ENCODE measurements at places on chromosomes 6 and 20.

DNA sequence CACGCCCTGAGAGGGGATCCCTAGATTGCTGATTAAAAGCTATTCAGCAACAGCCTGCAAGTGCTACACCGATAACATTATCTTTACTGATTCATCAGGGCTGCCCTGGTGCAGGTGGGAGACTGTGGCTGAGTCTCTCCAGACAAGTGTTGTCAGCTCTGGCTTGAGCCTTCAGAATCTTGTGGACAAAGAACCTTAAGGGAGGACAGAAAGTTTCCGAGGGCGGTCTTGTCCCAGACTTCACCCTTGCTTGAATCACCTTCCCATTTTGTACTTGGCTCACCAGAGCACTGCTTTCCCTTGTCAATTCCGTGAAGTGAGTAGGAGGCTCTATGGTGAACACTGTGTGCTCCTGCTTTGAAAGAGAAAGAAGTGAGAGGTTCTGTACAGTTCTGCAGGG is 88.6 kb upstream of the PCSK2 start:
- no peak for DNase-seq

DNA sequence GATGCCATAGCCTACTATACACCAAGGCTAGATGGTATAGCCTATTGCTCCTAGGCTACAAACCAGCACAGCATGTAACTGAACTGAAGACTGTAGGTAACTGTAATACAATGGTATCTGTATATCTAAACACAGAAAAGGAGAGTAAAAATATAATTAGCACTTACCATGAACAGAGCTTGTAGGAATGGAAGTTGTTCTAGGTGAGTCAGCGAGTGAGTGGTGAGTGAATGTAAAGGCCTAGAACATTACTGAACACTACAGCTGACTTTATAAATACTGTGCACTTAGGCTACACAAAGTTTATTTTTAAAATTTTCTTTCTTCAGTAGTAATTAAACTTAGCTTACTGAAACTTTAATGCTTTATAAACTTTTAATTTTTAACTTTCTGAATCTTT is 129.5 kb downstream of the BTBD9 start:
- no peak for DNase-seq

- no peak for DNase-seq
These were observed 154.9 kb downstream of the SOX4 start for GRCh38 chr6:21748343-21749056.

GRCh38 chr6:108796875-108797274 is 51.3 kb upstream of the ARMC2 start:
- DNase-seq: no peak

GRCh38 chr20:36098364-36098763 is 56.2 kb upstream of the EPB41L1 start:
- no peak for DNase-seq

DNA sequence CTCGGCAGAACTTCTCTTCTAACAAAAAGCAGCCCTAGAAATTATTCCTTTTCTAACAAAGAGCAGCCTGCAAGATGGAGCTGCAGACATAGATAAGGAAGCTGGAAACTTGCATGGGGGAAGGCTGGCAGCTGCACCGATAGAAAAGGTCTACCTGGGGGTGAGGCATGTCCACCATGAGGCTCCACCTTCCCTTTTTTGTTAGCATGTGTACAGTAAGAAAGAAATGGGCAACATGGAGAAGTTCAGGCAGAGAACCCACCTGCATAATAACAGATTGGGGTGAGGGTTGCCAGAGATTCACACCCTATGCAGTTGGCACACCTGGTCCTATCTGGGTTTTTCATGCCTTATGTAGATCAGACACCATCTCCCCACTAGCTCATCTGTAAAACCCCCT is 25.4 kb downstream of the ZNF311 start:
- no peak for DNase-seq

GRCh38 chr20:35630636-35631035 is 15.0 kb downstream of the SPAG4 start:
- no peak for DNase-seq

DNA sequence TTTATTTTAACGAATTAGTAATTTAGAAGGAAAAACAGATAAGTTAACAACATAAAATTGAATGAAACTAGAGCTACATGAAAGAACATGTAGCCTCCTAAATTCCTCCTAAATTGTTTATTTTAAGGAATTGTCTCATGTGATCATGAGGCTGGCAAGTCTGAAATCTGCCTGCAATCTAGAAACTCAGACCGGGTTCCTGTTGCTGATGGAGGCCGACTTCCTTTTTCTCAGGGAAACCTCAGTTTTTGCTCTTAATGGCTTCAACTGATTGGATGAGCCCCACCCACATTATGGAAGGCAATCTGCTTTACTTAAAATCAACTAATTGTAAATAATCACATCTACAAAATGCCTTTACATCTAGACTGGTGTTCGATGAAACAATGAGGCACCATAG is 267.6 kb upstream of the PRND start:
- DNase-seq: no peak
